Dermis lymphatic vessel endothelial cell (primary cell): ENCODE measurements at places on chromosomes 4 and X. TPM values are rescaled to one million over a fixed set of nuclear protein-coding genes. Genes with fewer than 3 reads are reported as not detected.

SYN1 gene
- total RNA-seq: under 0.01 and 0.17 TPM in 2 replicates

NAA15 gene
- total RNA-seq: 16.9 and 24.7 TPM in 2 replicates

FGD1 gene
- total RNA-seq: 0.65 and 0.95 TPM in 2 replicates

EXOC1L gene
- not detected in 2 replicates for total RNA-seq

VAMP7 gene
- 41.0 and 43.5 TPM in 2 replicates for total RNA-seq

F8A1 gene
- total RNA-seq: 1.7 and 2.1 TPM in 2 replicates

HTN3 gene
- total RNA-seq: not detected in 2 replicates
